ENCODE measurements at places on chromosomes 1 and 21.

DNA sequence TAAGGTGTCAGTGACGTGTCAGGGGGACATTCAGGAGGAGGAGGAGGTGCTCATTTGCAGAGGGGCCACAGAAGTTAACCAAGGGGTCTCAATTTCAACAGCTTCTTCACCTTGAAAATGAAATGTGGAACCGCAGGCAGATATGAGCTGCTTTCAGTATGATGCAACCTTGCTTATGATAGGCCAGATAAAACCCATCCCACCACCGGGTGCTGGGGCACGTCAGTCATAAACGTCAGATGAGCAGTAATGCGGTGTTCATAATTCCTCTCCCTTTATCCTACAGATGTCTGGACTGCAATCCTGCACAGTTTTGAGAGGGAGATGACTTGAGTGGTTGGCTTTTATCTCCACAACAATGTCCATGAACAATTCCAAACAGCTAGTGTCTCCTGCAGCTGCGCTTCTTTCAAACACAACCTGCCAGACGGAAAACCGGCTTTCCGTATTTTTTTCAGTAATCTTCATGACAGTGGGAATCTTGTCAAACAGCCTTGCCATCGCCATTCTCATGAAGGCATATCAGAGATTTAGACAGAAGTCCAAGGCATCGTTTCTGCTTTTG lies 1.7 kb downstream of the PTGFR start:
- DNase-seq: no peak

DNA sequence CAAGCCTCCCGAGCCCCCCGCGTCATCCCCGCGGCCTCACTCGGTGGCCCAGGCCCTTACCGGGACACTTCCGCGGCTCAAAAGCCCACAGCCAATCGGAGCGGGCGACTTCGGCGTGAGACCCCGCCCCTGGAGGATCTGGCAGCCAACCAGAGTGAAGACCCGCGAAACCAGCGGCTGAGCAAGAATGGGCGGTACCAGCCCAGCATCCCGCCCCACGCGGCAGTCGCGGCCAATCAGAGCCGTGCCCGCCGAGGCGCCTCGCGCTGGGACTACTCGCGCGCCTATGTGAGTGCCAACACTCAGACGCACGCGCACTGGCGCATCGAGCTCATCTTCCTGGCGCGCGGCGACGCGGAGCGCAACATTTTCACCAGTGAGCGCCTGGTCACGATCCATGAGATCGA lies 22.5 kb downstream of the DISP3 start:
- no peak for DNase-seq

GRCh38 chr1:198440842-198441241 lies 99.6 kb downstream of the ATP6V1G3 start:
- DNase-seq: no peak

- DNase-seq: no peak
Measured at GRCh38 chr1:243846761-243847160, 3.3 kb downstream of the AKT3 start.

GRCh38 chr1:204296431-204296988 lies 63.2 kb downstream of the PLEKHA6 start:
- DNase-seq: no peak

DNA sequence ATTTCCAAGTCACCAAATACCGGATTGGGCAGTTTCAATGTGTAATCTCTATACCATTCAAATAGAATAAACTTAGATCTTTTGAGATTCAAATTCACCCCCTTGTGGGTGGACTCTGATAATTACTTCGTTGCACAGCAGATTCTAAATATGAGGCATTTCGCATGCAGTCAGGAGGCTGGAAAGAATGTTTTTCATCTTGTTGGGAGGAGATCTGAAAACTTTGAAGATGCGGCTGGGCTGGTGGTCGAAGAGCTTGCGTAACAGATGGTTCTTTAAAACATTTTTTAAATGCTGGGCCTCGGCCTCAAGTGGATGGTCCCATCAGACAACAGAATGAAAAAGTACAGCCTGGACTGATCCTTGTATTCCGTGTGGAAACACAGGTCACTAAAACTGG lies 10.4 kb downstream of the NR5A2 start:
- DNase-seq: no peak

- DNase-seq: no peak
Measured at GRCh38 chr1:219188331-219188803, 14.7 kb downstream of the LYPLAL1 start.

DNA sequence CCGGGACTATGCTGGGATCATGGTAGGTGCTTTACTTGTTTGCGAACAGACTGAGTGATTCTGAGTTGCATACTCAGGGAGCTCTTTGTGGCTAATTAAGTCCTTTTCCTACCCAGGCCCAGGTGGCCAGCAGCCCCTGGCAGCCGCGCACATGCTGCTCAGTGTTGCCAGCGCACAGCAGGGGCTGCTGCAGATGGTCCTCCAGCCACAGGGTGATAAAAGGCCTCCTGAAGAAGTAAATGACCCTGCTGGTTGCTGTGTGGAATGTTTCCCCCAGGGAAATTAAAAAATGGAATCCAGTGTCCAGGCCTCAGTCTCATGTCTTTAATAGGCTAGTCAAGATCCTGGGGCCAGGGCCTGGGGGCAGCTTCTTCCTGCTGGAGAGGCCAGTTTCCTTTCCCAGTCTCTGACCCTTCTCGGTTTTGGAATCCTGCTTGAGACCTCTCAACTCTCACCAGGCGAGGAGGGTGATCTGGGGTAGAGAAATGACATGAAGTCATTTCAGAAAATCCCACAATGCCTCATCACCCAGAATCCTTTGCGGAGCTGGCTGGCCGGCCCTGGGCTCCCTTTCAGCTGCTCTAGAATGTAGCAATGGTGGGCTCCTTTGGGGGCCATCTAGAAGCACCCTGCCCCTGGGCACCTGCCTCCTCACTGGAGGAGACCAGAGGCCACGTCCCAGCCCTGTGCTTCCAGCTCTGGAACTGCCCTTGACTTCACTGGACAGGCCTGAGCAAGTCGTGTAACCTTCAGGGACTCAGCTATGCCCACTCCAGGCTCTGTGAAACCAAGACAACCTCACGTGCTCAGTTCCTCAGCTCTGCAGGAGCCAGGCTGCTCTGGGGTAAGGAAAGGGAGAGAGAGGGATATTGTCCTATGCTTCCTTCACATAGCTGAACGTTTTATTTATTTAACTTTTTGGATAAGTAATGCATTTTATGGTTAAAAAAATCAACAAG lies 131.4 kb downstream of the MRPS6 start:
- no peak for DNase-seq

DNA sequence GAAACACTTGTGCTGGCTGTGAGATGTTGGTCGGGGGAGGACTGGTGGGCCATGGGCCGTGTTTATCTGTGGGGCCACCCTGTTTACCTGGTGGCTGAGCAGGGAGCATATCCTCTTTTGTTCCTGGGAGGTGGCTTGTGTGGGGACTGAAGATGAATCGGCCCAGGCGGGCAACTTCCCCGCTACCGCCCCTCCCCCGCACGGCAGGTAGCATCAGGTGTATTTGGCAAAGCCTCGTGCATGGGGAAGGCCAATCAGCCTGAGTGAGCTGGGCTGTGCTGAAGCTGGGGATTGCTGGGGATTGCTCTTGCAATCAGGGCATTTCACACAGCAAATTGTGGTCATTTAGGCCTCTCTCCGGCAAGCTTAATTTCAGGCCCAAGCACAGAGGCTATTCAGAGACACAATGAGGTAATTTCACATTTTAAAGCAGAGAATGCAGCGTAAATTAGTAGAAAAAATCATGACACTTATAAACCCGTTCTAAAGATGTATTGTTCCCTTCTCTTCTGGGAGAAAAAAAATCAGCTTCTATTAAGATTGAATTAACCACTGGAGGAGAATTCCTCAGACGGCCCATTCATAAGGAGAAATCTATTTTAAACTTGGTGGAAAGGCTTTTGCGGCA lies 197.7 kb upstream of the POU3F1 start:
- no peak for DNase-seq

- no peak for DNase-seq
Measured at GRCh38 chr1:45423906-45424678, 66.9 kb downstream of the TESK2 start.

DNA sequence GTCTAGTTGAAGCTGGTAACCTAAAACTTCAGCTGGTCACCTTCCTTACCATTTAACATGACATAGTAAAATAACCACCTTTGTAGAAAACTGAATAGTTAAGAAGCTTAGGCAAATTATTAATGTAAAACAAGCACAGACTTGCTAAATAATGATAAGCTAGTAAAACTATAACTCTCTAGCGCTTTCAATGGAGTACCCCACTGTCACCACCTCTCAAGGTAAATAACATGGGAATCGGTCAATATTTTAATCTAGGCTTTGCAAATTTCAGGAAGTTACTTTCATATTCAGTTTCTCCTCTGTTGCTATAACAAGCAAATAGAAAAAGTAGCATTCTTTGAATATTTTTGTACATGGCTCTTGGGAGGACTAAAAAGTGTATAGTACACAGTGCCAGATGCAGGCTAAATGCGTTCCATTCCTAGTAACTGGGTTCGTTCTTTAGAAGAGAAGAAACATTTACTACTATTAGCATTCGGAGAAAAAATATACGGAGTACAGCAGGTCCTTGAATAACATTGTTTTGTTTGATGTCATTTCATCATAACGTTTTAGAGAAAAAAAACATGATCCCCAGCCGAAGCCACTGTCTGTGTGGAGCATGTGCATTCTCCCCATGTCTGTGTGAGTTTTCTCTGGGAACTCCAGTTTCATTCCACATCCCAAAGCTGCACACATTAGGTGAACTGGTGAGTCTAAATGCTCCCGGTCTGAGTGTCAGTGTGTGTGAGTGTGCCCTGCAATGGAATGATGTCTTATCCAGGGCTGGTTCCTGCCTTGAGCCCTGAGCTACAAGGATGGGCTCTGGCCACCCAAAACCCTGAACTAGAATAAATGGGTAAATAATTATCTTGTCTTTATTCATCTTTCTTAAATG lies 52.5 kb downstream of the EPRS1 start:
- no peak for DNase-seq

GRCh38 chr1:241521718-241522117 lies 2.2 kb upstream of the FH start:
- no peak for DNase-seq

DNA sequence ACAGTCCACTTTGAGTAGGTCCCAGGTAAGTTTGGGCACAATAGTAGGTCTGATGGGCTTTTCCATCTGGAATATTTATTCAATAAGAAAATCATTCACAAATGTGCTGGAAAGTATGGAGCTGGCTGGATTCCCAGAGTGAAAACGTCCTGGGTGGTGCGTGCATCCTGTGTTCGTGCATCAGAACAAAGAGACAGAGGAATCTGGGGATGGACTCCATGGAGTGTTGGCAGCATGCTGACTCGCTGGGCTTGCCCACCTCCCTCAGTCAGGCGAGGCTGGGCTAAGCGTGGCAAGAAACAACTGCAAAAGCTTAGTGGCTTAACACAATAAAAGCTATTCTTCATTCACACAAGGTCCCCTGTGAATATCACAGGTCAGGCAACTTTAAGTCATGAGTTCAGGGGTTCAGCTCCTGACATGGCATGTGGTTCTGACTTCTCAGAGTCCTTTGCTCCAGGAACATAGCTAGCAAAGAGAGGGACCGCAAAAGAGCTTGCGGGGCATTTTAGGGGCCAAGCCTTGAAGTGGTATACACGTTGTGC lies 151.6 kb upstream of the ZNF644 start:
- DNase-seq: no peak

GRCh38 chr21:37944496-37944895 lies 28.2 kb upstream of the KCNJ6 start:
- DNase-seq: no peak

DNA sequence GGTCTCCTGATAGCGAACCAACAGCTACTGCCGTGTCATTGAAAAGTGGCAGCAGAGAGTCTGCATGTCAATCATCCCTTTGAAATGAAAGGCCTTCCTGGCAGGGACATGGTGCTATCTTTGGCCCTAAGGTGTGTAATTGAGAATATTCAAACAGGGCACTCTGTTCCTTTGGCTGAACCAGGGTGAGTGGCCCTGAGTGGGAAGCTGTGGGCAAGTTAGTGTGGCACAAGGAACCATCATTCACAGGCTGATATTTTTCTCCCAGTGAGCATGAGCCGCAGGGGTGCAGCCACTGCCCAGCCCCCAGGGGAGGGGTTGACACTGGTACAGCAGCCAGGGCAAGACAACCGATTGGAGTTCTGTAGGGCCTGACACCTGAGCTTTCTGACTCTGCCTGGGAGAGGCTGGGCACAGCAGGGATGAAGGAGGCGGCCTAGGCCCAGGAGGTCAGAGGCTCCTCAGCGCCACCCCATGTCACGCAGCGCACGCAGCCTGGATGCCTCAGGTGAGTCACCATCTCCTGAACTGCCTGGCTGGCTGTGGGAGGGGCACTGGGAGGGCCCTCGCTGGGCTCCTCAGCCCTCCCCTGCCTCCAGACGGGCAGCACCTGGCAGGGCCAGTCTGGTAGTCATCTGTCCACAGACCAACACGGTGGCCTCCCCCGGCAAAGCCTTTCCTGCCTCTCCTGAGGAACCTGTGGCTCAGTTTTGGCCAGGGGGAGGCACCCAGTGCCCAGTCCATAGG lies 13.2 kb downstream of the QSOX1 start:
- DNase-seq: peak; percentile 85

DNA sequence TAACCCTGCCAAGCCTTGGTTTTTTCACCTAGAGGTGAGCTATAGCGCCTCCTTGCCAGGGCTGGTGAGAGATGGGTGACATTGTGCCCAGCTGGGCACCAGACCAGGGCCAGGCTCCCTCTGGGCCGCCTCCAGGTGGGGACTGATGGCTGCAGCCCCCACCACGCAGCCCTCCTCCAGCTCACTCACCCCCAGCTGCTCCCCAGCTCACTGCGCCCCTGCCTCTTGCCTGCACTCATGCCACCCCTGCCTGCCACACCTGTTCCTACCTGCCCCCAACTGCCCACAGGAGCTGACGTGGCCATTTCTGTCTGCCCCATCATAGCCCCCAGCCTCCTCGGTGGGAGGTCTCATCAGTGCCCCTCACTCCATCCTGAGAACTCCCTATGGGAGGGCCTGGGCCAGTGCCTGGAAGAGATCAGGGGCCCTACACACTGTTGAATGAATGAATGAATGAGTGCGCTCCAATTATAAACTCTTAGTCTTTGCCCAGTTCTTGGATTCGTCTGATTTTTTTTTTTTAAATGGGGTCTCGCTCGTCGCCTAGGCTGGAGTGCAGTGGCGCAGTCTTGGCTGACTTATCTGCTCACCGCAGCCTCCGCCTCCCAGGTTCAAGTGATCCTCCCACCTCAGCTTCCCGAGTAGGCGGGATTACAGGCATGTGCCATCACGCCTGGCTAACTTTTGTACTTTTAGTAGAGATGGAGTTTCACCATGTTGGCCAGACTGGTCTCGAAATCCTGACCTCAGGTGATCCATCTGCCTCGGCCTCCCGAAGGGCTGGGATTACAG lies 26.4 kb upstream of the VPS13D start:
- no peak for DNase-seq

- DNase-seq: no peak
Measured at GRCh38 chr1:64996541-64997257, 30.4 kb upstream of the JAK1 start.
